ENCODE measurements at places on chromosomes 16 and 17. TPM values are rescaled to one million over a fixed set of nuclear protein-coding genes. Genes with fewer than 3 reads are reported as not detected.

Gene ECI1
- 22.5 TPM for total RNA-seq

Gene CDH13
- total RNA-seq, result not detected

Gene ZPBP2
- total RNA-seq, result 0.28 TPM

Gene TBC1D3I
- not detected for total RNA-seq

Gene LGALS9B
- not detected for total RNA-seq

Gene PIGQ
- total RNA-seq, result 47.8 TPM

Gene PRAC2
- total RNA-seq, result not detected

Gene VPS25
- 92.6 TPM for total RNA-seq

Gene MPP3
- total RNA-seq, result 0.24 TPM

Gene HSD3B7
- total RNA-seq, result 2.0 TPM

Gene SDR42E1
- 5.7 TPM for total RNA-seq

Gene KRTAP2-3
- not detected for total RNA-seq

Gene PRPF8
- total RNA-seq, result 522 TPM

Gene SDR42E2
- not detected for total RNA-seq

Gene TMIGD1
- not detected for total RNA-seq

Gene KRTAP4-3
- total RNA-seq, result not detected

Gene KRT14
- total RNA-seq, result not detected

Gene TSR3
- total RNA-seq, result 133 TPM

Gene NPIPB8
- total RNA-seq, result not detected

Gene TAF1C
- 78.6 TPM for total RNA-seq

Gene HBQ1
- 0.43 TPM for total RNA-seq

Gene BRIP1
- total RNA-seq, result 5.8 TPM

Gene SECTM1
- total RNA-seq, result 2.6 TPM

Gene ZNF629
- 7.0 TPM for total RNA-seq

Gene AANAT
- not detected for total RNA-seq

Gene IL17C
- not detected for total RNA-seq

Gene TBC1D16
- 3.3 TPM for total RNA-seq

Gene ZNF48
- total RNA-seq, result 19.2 TPM

Gene REXO5
- total RNA-seq, result 2.9 TPM

Gene CCL15
- not detected for total RNA-seq

Gene ITGAX
- total RNA-seq, result 2.3 TPM

Gene RPS6KB1
- 45.3 TPM for total RNA-seq

Gene MRPL45
- 56.5 TPM for total RNA-seq

Gene ERI2
- 9.4 TPM for total RNA-seq

Gene MYL4
- not detected for total RNA-seq

Gene CCL5
- total RNA-seq, result 64.7 TPM

Gene ZKSCAN2
- 4.6 TPM for total RNA-seq

Gene OR1A1
- not detected for total RNA-seq

Gene CEMP1
- 0.38 TPM for total RNA-seq
